ENCODE measurements at places on chromosomes 3 and 15. TPM values are rescaled to one million over a fixed set of nuclear protein-coding genes. Genes with fewer than 3 reads are reported as not detected.

The NR2F2 gene
- 21.6 TPM for total RNA-seq

The CHRM5 gene
- total RNA-seq, result not detected

The FAM98B gene
- total RNA-seq, result 7.7 TPM

The VPS33B gene
- 8.2 TPM for total RNA-seq

The CFAP91 gene
- 0.20 TPM for total RNA-seq

The GLT8D1 gene
- 60.7 TPM for total RNA-seq

The PLA1A gene
- 4.8 TPM for total RNA-seq

The ZNF710 gene
- total RNA-seq, result 8.6 TPM

The OSBPL10 gene
- total RNA-seq, result 42.4 TPM

The LRRC3B gene
- not detected for total RNA-seq

The STRIT1 gene
- total RNA-seq, result not detected

The CLSTN2 gene
- 0.05 TPM for total RNA-seq

The OR5K2 gene
- not detected for total RNA-seq

The GHSR gene
- total RNA-seq, result not detected

The ISLR gene
- total RNA-seq, result not detected

The CLDN18 gene
- total RNA-seq, result not detected

Measured in mammary microvascular endothelial cell (primary cell).